ENCODE measurements at places on chromosomes 6 and 20. TPM values are rescaled to one million over a fixed set of nuclear protein-coding genes. Genes with fewer than 3 reads are reported as not detected.
A peak's percentile ranks its signal among the peaks of the same experiment; 100 is the strongest.

Gene ULBP2
- not detected for total RNA-seq

GRCh38 chr6:5160206-5160605, 75.1 kb downstream of the PPP1R3G start:
- no peak overlapping the region for H3K4me3 ChIP-seq
- H3K4me1 ChIP-seq, result no peaks in the 10 kb centered on the region
- no peaks in the 10 kb centered on the region for H3K36me3 ChIP-seq
- H3K27ac ChIP-seq, result no peak overlapping the region
- no peak for DNase-seq

Gene PRPH2
- 0.65 TPM for total RNA-seq

Gene CLVS2
- total RNA-seq, result 0.73 TPM

Gene PAX1
- not detected for total RNA-seq

Gene LHFPL5
- total RNA-seq, result not detected

DNA sequence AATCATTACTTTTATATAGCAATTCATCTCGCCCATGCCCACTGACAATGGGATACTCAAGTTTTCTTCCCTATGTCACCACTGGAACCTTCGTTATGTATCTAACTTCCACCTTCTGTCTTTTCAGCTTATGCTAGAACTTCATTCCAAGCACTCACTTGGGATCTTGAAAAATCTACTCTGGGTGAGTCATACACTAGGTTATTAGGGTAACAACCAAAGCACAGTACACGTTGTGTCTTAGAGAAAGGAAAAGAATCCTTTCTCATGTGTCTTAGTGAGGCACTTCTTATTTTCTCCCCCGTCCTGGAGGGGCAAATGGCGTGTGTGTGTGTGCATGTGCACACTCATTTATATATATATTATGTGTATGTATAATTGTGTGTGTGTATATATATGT, 18.3 kb upstream of the FAM162B start:
- no peaks in the 10 kb centered on the region for H3K4me1 ChIP-seq
- no peaks in the 10 kb centered on the region for H3K27me3 ChIP-seq
- H3K36me3 ChIP-seq, result no peaks in the 10 kb centered on the region
- no peak overlapping the region for H3K27ac ChIP-seq
- DNase-seq, result no peak
- no peak overlapping the region for H3K4me3 ChIP-seq

Gene PAK5
- 0.44 TPM for total RNA-seq

GRCh38 chr6:42704251-42704936, 18.0 kb downstream of the PRPH2 start:
- no peak overlapping the region for H3K4me3 ChIP-seq
- H3K36me3 ChIP-seq, result no peaks in the 10 kb centered on the region
- peaks cover 6% of the 10 kb centered on the region for H3K4me1 ChIP-seq
- H3K27ac ChIP-seq, result no peak overlapping the region
- H3K27me3 ChIP-seq, result no peaks in the 10 kb centered on the region

DNA sequence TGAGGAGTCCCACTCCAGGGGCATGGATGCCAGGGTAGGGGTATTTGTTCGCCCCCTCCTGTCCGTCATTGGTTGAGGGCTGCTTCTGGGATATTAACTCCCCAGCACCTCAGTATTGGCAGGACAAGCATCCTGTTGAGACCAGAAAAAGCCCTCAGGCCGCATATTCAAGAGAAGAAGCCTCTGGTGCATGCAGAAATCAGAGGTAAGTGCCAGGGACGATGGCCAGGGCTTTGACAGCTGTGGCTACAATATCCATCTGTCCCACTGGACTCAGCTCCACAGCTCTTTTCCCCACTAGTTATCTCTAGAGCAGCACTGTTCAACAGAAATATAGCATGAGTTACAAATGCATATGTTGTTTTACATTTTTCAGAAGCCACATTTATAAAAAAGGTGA, 651.3 kb downstream of the KIF16B start:
- H3K4me3 ChIP-seq, result no peak overlapping the region
- H3K36me3 ChIP-seq, result no peaks in the 10 kb centered on the region
- DNase-seq, result no peak
- H3K27ac ChIP-seq, result no peak overlapping the region
- no peaks in the 10 kb centered on the region for H3K4me1 ChIP-seq

Gene KHDC1L
- total RNA-seq, result not detected

DNA sequence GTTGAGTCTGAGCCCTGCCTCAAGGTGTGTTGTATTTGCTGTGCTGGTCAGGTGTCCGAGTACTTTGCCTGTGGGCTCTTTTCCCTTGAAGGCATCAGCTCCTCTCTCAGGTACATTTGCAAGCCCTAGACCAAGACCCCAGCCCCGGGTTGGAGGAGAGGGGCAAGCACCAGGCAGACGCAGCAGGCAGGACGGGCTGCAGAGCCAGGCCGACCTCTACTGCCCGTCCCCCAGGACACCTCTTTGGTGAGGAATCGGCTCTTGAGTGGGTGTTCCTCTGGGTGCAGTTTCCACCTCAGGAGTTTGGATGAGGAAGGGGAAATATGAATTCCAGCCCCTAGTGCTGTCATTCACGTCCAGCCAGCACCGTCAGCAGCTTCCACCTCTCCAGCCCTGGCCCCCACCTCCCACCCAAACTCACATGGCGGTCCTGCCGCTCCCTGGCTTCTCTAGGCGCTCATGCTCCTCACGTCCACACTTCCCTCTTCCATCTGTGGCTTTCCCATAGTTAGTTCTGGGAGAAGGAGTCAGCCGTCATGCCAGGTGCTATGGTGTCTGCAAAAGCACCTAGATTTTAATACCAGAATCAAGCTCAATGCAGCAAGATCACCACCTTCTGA, 183.9 kb downstream of the DLL1 start:
- no peak overlapping the region for H3K4me3 ChIP-seq
- no peak overlapping the region for H3K27ac ChIP-seq
- DNase-seq, result peak; percentile 34
- no peaks in the 10 kb centered on the region for H3K4me1 ChIP-seq
- no peaks in the 10 kb centered on the region for H3K27me3 ChIP-seq

DNA sequence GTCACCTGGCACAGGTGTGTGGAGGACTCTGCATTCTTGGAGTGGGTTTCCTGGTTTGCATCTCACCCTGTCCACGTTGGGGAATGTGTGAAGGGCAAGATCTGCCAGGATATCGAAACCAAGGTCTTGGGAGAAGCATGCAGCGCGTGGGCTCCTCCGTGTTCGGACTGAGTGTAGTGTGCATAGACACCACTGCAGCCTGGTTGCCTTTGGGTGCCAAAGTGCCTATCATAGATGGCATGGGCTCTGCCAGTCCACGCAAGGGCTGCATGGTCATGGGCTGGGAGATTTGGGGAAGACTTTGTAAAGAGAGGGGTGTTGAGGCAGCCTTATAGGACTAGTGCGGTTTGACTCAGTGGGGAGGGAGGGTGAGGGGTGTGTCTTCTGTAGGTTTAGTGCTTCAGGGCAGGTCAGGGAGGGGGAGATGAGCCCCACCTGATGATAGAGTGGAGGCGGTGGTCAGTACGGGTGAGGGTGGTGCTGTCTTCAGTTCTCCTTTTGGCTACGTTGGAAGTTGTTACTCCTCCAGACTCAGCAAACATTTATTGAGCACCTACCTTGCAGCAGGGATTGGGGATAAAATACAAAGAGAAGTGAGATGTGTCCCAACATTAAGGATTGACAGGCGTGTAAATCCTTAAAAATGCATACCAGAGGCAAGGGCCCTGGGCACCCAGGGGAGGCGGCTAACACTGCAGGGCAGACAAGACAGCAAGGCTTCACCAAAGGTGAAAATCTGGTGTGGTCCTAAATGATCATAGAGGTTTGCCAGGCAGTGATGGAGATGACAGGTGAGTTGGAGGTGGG, 28.3 kb downstream of the DUSP22 start:
- no peaks in the 10 kb centered on the region for H3K36me3 ChIP-seq
- H3K4me1 ChIP-seq, result peaks cover 2% of the 10 kb centered on the region
- H3K27me3 ChIP-seq, result no peaks in the 10 kb centered on the region
- DNase-seq, result no peak

DNA sequence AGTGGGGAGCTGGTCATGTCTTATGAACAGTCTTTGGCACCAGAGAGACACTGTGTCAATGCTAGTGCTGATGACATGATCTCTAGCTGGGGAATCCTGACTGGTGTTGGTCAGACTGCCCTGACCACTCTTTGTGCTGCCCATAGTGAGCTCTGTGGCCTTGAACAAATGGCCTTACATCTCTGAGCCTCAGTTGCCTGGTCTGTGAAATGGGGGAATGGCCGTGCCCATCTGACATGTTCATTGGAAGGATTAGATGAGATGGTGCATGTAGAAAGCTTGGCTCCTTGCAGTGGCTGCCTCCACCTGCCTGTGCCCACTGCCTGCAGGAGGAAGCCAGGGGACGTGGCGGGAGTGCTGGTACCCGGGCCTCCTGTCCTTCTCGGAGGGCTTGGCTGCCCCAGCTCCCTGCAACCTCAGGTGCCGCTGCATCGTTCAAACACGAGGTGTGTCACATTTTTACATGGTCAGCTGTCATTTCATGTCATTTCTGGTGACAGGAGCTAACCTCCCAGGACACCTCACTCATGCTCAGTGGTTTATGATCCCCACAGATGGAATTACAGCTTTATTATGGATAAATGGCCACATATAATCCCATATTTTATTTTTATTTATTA, 45.8 kb downstream of the ANKRD60 start:
- no peak overlapping the region for H3K27ac ChIP-seq
- H3K36me3 ChIP-seq, result no peaks in the 10 kb centered on the region
- no peak overlapping the region for H3K4me3 ChIP-seq
- DNase-seq, result no peak

GRCh38 chr6:170288091-170288631, 2.7 kb downstream of the DLL1 start:
- no peak overlapping the region for H3K4me3 ChIP-seq
- no peak overlapping the region for H3K27ac ChIP-seq
- DNase-seq, result no peak
- H3K36me3 ChIP-seq, result peaks cover 2% of the 10 kb centered on the region
- H3K4me1 ChIP-seq, result peaks cover 13% of the 10 kb centered on the region
- H3K27me3 ChIP-seq, result peaks cover 65% of the 10 kb centered on the region

Gene FBXO9
- 58.8 TPM for total RNA-seq

- no peak overlapping the region for H3K4me3 ChIP-seq
- no peak overlapping the region for H3K27ac ChIP-seq
- no peaks in the 10 kb centered on the region for H3K27me3 ChIP-seq
- H3K36me3 ChIP-seq, result no peaks in the 10 kb centered on the region
- H3K4me1 ChIP-seq, result no peaks in the 10 kb centered on the region
These were observed 209.0 kb downstream of the SIM1 start for GRCh38 chr6:100255701-100256100.

GRCh38 chr20:53828682-53829254, 235.1 kb upstream of the ZNF217 start:
- H3K27me3 ChIP-seq, result no peaks in the 10 kb centered on the region
- H3K27ac ChIP-seq, result no peak overlapping the region
- H3K4me1 ChIP-seq, result peaks cover 6% of the 10 kb centered on the region
- H3K4me3 ChIP-seq, result peak overlapping the region; percentile 20
- H3K36me3 ChIP-seq, result no peaks in the 10 kb centered on the region

GRCh38 chr6:129787816-129788215, 73.3 kb downstream of the TMEM244 start:
- H3K4me3 ChIP-seq, result no peak overlapping the region
- no peak for DNase-seq
- no peak overlapping the region for H3K27ac ChIP-seq
- H3K36me3 ChIP-seq, result no peaks in the 10 kb centered on the region
- H3K4me1 ChIP-seq, result no peaks in the 10 kb centered on the region

DNA sequence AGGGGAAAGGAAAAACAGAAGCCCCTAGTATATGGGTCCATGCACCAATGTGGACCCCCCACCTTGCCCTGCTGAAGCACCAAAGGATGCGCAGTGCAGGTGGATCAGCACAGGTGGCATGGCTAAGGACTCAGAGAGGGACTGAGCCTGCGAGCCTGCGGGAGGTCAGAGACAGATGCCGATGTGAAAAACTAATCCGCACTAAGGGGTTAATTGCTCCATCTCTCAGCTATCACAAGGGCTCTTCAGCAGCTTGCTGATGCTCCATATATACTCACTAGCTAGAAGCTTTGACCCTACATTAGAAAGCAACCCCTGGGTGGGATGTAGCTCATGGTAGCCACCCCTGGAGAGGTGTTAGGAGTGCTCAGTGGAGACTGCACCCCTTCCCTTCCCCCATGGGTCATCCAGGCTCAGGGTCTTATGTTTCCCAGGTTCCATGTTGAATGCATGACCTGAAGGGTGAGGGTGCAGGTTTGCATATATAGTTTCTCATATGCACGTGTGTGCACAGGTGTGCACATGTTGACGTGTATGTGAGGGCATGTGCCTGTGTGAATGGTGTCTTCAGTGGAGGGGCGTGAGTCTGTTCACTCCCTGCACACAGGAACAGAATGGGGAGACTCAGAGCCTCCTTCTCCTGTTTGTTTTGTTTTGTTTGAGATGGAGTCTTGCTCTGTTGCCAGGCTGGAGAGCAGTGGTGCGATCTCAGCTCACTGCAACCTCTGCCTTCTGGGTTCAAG, 13.4 kb upstream of the IP6K3 start:
- H3K36me3 ChIP-seq, result no peaks in the 10 kb centered on the region
- peaks cover 3% of the 10 kb centered on the region for H3K4me1 ChIP-seq
- H3K4me3 ChIP-seq, result no peak overlapping the region
- DNase-seq, result no peak
- no peaks in the 10 kb centered on the region for H3K27me3 ChIP-seq

Gene NRN1
- total RNA-seq, result 0.26 TPM

Gene PRICKLE4
- 0.67 TPM for total RNA-seq

Gene GNRH2
- 0.82 TPM for total RNA-seq

Gene GPX5
- total RNA-seq, result not detected

Gene FOXF2
- not detected for total RNA-seq

- peak overlapping the region; percentile 80 for H3K4me3 ChIP-seq
- no peak overlapping the region for H3K27ac ChIP-seq
- no peaks in the 10 kb centered on the region for H3K36me3 ChIP-seq
These were observed 672 bp downstream of the SIRPA start for GRCh38 chr20:1895674-1896483.

DNA sequence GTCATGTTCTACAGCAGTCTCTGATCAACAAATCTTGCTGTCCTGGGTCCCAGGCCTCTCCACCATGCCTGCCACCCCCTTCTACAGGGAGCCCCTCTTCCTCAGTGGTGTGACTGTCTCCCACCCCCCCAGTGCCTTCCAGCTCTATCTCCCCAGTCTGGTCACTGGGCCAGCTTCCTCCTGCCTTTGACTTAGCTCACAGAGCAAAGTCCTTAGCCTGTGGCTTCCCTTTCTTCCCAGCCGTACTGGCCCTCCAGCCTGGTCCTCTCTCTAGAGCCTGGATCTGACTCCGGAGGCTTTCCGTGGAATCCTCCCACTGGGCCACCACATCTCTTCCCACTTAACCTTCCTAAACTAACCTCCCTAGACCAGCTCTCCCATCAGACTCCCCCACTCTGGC, 17.0 kb downstream of the MAPK13 start:
- no peaks in the 10 kb centered on the region for H3K4me1 ChIP-seq
- no peaks in the 10 kb centered on the region for H3K27me3 ChIP-seq
- no peaks in the 10 kb centered on the region for H3K36me3 ChIP-seq
- H3K4me3 ChIP-seq, result no peak overlapping the region
- DNase-seq, result no peak
- no peak overlapping the region for H3K27ac ChIP-seq

DNA sequence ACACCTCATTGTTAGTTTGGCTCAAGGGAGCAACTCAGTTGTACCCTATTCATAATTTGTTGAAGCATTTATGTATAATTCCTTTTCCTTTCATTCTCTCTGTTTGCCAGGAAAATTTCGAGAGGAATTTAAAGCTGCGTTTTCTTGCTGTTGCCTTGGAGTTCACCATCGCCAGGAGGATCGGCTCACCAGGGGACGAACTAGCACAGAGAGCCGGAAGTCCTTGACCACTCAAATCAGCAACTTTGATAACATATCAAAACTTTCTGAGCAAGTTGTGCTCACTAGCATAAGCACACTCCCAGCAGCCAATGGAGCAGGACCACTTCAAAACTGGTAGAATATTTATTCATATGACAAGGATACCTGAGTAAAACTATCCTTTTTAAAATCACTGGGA, 45.2 kb upstream of the GFRAL start:
- no peaks in the 10 kb centered on the region for H3K27me3 ChIP-seq
- DNase-seq, result no peak
- H3K4me1 ChIP-seq, result no peaks in the 10 kb centered on the region
- H3K4me3 ChIP-seq, result no peak overlapping the region

Data from H1 (cell line).